ENCODE measurements at places on chromosomes 1 and 21. TPM values are rescaled to one million over a fixed set of nuclear protein-coding genes. Genes with fewer than 3 reads are reported as not detected.

DNA sequence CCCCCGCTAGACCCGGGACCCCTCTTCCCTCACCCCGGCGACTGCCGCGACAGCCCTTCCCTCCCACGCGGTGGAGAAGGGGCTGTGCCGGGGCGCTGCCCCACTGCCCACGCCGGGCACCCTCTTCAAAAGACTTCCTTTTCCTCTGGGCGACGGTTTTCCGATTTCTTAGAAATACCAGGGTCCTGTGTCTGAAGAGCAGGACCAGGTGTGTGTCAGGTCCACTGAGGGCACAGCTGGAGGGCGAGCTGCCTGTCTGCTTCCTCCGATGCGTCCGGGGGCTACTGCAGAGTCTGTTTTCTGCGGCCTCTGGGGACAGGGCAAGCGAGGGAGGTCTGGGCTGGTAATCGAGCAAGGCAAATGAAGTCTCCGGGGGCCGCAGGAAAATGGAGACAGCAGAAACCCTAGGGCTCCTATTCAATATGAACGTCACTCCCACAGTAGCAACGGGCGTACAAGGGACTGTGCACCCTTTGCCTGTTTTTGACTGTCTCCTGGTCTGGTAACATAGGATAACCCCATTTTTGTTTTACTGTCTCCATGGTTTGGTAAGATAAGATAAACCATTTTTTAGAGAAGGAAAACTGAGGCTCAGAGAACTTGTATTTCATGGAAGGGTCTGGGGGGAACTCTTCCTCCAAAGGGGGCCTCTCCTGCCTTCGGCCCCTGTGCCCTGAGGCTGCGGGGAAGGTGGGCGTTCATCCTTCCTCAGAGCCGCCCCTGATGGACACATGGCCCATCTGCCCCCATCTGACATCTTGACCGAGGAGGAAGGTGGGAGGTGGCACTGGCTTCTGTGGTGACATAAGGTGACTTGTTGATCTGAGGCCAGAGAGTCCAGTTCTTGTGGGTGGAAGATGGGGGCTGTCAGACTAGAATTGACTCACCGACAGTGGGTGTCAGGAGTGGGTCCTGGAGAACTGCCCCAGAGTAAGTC, 970 bp downstream of the TNFRSF1B start:
- H3K36me3 ChIP-seq: no peaks in the 10 kb centered on the region
- DNase-seq: no peak
- no peaks in the 10 kb centered on the region for H3K4me1 ChIP-seq
- no peaks in the 10 kb centered on the region for H3K27me3 ChIP-seq
- no peak overlapping the region for H3K27ac ChIP-seq
- no peak overlapping the region for H3K4me3 ChIP-seq

GRCh38 chr1:34532113-34532512, 222.7 kb upstream of the GJB5 start:
- no peak for DNase-seq
- no peak overlapping the region for H3K27ac ChIP-seq
- no peaks in the 10 kb centered on the region for H3K27me3 ChIP-seq

- H3K27ac ChIP-seq: no peak overlapping the region
Observed at GRCh38 chr1:21244154-21244553, 46.1 kb downstream of the ECE1 start.

DNA sequence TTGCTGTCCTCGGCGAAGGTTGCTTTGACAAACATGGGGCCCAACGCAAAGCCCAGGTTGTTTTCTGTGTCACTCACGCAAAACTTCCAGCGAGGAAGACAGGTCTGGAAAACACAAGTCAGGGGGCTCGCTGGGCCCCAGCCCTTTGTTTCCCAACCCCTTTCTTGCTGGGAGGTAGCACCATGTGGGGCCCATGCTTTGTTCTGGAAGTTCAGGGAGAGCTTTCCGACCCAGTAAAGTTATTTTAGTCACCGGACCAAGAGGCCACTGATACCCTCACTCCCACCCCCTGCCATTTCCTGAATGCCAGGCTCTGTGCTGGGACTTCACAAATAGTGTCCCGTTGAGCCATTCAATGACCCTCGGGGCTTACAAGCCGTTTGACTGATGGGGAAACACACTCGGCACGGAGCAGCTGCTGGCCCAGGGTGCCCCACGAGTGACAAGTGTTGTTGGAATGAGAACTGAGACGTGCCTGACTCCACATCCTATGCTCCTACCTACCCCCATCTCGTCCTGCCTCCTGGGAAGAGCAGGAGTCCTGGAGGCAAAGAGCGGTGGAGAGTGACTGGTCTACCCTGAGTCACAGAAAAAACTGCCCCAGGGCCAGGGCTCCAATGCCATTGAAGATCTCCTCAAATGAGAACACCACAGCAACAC, 52.0 kb downstream of the ECE1 start:
- H3K4me1 ChIP-seq: no peaks in the 10 kb centered on the region
- peak overlapping the region; percentile 3 for H3K27ac ChIP-seq
- H3K36me3 ChIP-seq: peaks cover 4% of the 10 kb centered on the region
- H3K4me3 ChIP-seq: no peak overlapping the region
- peak; percentile 69 for DNase-seq

DNA sequence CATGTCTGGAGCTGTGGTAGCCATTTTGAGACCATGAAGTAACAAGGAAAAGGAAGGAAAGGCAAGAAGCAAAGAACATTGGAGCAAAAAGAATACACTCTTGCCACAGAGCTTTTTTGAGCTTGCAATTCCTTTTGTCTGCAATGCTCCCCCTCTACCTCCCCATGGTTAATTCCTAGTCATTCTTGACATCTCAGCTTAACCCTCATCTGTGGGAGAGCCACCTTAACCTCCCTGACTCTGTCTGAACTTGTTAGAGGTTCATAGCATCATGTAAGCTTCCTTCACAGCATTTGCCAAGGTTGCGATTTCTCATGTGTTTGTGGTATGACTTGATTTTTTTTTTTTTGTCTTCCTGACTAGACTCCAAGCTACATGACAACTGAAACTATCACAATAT, 564.1 kb upstream of the PLXNA2 start:
- no peak overlapping the region for H3K27ac ChIP-seq
- no peak for DNase-seq
- H3K27me3 ChIP-seq: peaks cover under 1% of the 10 kb centered on the region
- no peaks in the 10 kb centered on the region for H3K4me1 ChIP-seq

DNA sequence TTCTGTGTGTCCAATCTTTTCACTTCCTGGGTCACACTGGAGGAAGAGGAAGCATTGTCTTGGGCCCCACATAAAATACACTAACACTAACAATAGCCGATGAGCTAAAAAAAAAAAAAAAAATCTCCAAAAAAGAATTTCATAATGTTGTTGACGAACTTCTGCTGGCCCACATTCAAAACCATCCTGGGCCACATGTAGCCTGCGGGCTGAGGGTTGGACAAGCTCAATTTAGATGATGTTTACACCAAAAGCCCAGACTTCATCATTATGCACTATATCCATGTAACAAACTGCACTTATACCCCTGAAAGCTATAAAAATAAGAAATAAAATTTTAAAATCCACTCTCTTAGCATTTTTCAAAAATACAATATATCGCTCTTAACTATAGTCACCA, 187.8 kb upstream of the PTBP2 start:
- no peak for DNase-seq
- H3K27me3 ChIP-seq: no peaks in the 10 kb centered on the region
- no peak overlapping the region for H3K4me3 ChIP-seq
- no peak overlapping the region for H3K27ac ChIP-seq
- no peaks in the 10 kb centered on the region for H3K4me1 ChIP-seq

DNA sequence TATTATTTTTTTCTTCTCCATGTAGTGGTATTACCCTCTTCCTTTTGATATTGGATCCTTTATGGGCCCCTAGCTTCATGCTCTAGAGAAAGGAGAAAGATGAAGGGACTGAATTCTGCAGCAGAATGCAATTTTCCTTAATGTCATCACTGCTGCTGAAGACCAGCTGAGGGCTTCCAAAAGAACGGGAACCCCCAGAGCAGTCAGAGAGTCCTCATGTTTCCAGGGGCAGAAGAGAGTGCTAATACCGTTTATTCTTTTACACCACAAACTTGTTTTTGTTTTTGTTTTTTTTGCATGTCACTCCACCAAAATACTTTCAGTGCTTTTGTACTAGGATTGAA, 21.1 kb upstream of the TBX15 start:
- no peaks in the 10 kb centered on the region for H3K4me1 ChIP-seq

GRCh38 chr1:164950541-164950986, 391.6 kb downstream of the PBX1 start:
- H3K4me1 ChIP-seq: no peaks in the 10 kb centered on the region
- H3K36me3 ChIP-seq: no peaks in the 10 kb centered on the region
- H3K4me3 ChIP-seq: no peak overlapping the region
- no peak overlapping the region for H3K27ac ChIP-seq
- no peaks in the 10 kb centered on the region for H3K27me3 ChIP-seq

NPR1 gene
- total RNA-seq: 116 TPM

ADCY10 gene
- 0.24 TPM for total RNA-seq

AK5 gene
- total RNA-seq: 0.71 TPM

MFN2 gene
- total RNA-seq: 57.1 TPM

Measured in aorta (tissue), 5 donors.